ENCODE measurements at places on chromosomes 16 and 17.

GRCh38 chr16:19994466-19995170 is 79.1 kb downstream of the GPR139 start:
- DNase-seq = no peak

- no peak for DNase-seq
Observed at GRCh38 chr16:85500220-85500619, 112.9 kb upstream of the GSE1 start.

- DNase-seq = no peak
Observed at GRCh38 chr16:1991135-1991551, 1.4 kb downstream of the SYNGR3 start.

- DNase-seq = no peak
Observed at GRCh38 chr17:74923538-74924249, 379 bp upstream of the OTOP2 start.

DNA sequence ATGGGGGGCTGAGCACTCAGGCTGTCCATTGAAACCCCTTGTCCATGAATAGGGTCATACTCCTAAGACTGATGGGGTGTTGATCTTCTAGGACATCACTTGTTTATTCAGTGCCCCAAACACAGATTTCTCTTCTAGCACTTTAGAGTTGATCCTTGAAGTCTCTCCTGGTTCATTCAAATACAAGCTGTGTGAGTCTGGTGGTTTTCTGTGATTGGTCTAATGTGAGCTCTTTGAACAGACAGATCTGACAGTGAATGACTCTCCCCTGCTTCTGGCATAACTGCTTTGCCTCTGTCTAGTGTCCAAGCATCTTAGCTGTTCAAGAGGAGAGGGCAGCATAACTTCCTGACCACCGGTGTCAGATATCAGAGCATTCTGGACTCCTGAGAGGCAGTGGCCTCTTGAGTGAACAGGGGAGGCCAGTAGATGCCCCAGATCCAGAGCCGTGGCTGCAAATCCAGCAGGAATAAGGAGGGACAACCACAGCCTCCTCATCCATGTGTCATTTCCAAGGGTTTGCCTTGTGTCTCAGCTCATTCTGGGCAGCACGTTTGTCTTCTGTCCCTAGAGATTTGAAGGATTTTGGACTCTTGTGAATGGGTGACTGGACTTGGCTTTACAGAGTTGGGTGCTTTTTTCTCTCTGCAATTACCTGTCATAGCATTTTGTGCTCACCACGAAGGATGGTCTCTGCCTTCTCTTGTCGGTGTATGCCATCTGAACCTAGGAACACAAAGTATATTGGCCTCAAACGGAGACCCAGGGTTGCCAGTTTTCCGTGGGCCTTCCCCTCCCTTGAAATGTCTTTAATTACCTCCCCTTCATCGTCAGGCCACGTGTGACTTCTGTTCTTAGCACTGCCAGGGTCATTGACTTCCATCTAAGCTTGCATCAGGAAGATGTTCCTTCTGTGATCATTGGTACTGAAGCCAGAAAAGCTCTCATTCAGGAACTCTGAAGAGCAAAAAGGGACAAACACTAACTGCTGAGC is 13.9 kb upstream of the CLEC18C start:
- DNase-seq = no peak

DNA sequence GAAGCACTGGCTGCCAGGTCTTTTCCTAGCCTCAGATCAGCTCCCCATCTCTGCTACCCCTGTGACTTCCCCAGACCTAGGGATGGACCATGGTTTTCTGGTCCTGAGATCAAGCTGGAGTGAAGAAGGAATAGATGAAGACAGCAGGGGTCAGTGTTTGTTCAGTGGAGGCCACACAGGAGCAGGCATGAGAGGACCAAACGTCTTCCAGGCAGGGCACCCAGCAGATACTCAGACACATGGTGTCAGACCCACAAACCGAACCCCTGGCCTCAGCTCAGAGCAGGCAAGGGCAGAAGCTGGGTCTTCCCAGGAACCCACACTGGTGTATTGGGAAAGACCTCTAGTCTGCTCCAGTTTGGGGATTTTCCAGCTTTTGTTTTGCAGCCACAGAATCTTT is 189.7 kb downstream of the IRX5 start:
- DNase-seq = no peak

All from coronary artery (tissue), 2 donors.